G401 (cell line): ENCODE measurements at places on chromosomes 7 and 10. TPM values are rescaled to one million over a fixed set of nuclear protein-coding genes. Genes with fewer than 3 reads are reported as not detected.

The CYP2C9 gene
- total RNA-seq, result not detected in 2 replicates

The PKD1L1 gene
- total RNA-seq, result 0.14 and 3.6 TPM in 2 replicates

The LGI1 gene
- total RNA-seq, result 71.8 and 92.7 TPM in 2 replicates

The TMEM270 gene
- not detected in 2 replicates for total RNA-seq

The LIPF gene
- not detected in 2 replicates for total RNA-seq

The SPDYE18 gene
- not detected in 2 replicates for total RNA-seq

The NPY4R2 gene
- not detected in 2 replicates for total RNA-seq

The CCL26 gene
- total RNA-seq, result not detected in 2 replicates

The FEZF1 gene
- total RNA-seq, result not detected in 2 replicates

The LRRN3 gene
- total RNA-seq, result 4.4 and 5.8 TPM in 2 replicates

The ACBD7 gene
- total RNA-seq, result 7.3 and 13.1 TPM in 2 replicates

The AGBL3 gene
- 0.25 and 0.27 TPM in 2 replicates for total RNA-seq

The MCMBP gene
- total RNA-seq, result 31.4 and 38.1 TPM in 2 replicates
